Bone marrow (tissue), 2 donors: ENCODE measurements at places on chromosomes 11 and 22.
A peak's percentile ranks its signal among the peaks of the same experiment; 100 is the strongest.

- no peak for DNase-seq
Observed at GRCh38 chr22:24107661-24108060, 73.6 kb upstream of the SUSD2 start.

DNA sequence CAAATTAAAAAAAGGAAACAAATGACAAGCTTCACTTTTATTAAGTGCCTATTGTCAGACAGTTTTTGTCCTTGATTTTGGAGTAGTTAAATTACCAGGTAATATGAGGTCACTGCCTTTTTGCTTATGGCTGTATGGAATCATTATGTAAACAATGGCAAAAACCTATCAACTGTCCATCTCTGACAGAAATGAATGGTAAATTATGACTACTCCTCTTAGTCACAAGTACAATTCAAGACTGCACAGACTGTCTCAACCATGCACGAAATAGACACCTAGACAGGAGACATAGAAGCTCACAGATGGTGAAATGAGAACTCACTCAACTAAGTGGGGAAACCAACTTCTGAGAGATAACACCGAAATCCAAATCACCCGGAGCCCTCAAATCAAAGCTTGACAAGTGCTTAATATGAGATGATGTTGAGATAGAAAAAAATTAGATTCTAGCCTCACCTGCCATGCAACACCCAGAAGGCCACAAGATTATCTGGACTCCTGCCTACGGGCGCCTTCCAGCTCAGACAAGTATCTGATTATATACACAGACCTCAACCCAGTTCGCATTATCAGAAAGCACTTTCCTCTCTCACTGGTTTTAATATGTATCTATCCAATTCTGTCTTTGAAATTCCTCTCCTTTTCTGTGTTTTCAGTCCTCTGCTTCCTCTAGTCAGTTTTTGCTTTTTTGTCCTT, 199.3 kb downstream of the CADM1 start:
- no peak for DNase-seq

GRCh38 chr11:26330262-26330661, 1.7 kb upstream of the ANO3 start:
- no peak for DNase-seq

GRCh38 chr11:94960488-94960887, 12.9 kb downstream of the CWC15 start:
- DNase-seq = no peak

- DNase-seq = peak; percentile 70
Observed at GRCh38 chr11:78420796-78421209, 3.2 kb upstream of the GAB2 start.
